Psoas muscle (tissue), 8 donors: ENCODE measurements at places on chromosomes 3 and 15. TPM values are rescaled to one million over a fixed set of nuclear protein-coding genes. Genes with fewer than 3 reads are reported as not detected.

DNA sequence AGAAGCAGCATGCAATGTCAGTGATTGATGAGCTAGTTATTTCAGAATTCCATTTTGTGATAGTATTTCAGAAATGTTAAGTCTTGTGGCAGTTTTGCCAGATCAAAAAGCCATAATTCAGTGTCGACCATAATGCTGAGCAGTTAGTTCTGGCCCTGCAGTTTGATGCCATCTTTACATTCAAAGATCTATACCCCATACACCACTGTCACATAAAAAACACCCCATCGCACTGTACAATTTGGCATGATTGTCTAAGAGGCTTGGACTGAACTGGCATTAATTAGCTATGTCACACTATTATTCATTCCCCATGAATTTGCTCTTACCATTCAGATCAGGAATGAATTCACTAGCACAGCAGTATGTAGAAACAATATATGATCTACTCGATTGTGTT, 127.7 kb upstream of the EPHA3 start:
- no peak for DNase-seq

SEMA6D gene
- total RNA-seq = 3.6 TPM

DNA sequence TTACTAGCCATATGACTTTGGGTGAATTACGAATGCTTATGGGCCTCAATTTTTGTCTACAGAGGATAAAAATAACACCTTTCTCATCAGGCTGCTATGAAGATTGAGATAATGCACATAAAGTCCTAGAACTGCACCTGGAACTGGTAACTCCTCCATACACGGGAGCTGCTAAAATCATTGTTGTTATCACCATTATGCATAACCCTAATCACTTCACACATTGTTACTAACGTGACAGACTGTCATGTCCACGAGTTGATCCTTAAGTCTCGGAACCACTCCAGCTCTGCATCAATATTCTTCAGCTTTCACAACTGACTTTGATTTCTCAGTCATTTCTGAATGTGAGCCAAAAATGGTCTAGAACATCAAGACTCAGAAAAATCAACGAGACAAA, 64.1 kb downstream of the RFTN1 start:
- no peak for DNase-seq

GRCh38 chr3:49786357-49787181, at the start of gene IP6K1:
Gene IP6K1, minus strand, starts transcription at chr3:49786542. Its CDS starts 38,502 bp downstream, at chr3:49748040.
- DNase-seq = peak; percentile 100

- DNase-seq = no peak
These were observed 279.7 kb upstream of the GOLGA6L4 start for GRCh38 chr15:83955806-83956265.
